Activated T-cell treated with anti-CD3 and anti-CD28 coated beads, Interleukin-2, amount 50 U/mL, for 24 hours (primary cell): ENCODE measurements at places on chromosomes 6 and 20.
A peak's percentile ranks its signal among the peaks of the same experiment; 100 is the strongest.

DNA sequence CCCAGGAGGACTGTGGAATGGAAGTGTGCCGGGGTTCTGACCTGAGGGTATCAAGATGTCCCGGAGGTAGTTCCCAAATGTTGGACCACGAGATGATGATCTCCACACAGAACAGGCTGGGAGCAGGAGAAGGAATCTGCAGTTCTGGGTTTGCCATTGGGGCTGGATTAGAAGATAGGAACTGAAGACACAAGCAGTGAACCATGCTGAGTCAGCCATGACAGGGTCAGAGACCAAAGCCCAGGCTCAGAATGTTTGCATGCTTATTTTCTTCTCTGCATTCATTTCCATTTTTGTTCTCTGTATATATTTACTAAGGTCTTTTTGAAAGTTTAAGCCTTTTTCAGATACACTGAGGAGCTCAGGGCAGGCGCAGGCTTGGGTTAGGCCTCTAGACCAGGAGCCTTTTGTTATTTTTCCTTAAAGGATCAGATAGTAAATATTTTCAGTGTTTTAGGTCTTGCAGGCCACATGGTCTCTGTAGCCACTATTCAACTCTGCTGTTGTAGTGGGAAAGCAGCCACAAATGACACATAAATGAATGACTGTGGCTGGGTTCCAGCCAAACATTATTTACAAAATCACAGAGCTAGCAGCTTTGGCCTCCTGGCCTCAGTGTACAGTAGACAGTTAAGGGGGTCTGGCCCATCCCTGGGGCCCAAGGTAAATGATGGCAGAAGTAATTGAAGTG lies 28.5 kb downstream of the SLC35D3 start:
- no peaks in the 10 kb centered on the region for H3K36me3 ChIP-seq
- H3K27ac ChIP-seq, result no peak overlapping the region
- peaks cover 16% of the 10 kb centered on the region for H3K27me3 ChIP-seq
- no peak overlapping the region for H3K4me3 ChIP-seq

- no peak for DNase-seq
- H3K27me3 ChIP-seq, result no peaks in the 10 kb centered on the region
- H3K4me3 ChIP-seq, result no peak overlapping the region
- H3K36me3 ChIP-seq, result no peaks in the 10 kb centered on the region
Observed at GRCh38 chr20:17806739-17807441, 107.1 kb downstream of the BANF2 start.

GRCh38 chr20:17449031-17449430 lies 82.1 kb downstream of the BFSP1 start:
- H3K27me3 ChIP-seq, result peaks cover 32% of the 10 kb centered on the region
- no peak overlapping the region for H3K4me3 ChIP-seq
- no peak overlapping the region for H3K27ac ChIP-seq
- H3K4me1 ChIP-seq, result no peaks in the 10 kb centered on the region

GRCh38 chr6:15200087-15200486 lies 45.8 kb upstream of the JARID2 start:
- no peak for DNase-seq
- no peaks in the 10 kb centered on the region for H3K4me1 ChIP-seq
- H3K36me3 ChIP-seq, result no peaks in the 10 kb centered on the region
- no peak overlapping the region for H3K4me3 ChIP-seq
- H3K27me3 ChIP-seq, result no peaks in the 10 kb centered on the region

- no peak overlapping the region for H3K27ac ChIP-seq
- H3K27me3 ChIP-seq, result peaks cover 28% of the 10 kb centered on the region
- no peaks in the 10 kb centered on the region for H3K4me1 ChIP-seq
- H3K36me3 ChIP-seq, result no peaks in the 10 kb centered on the region
Observed at GRCh38 chr20:48360342-48360975, 467.3 kb downstream of the PREX1 start.

GRCh38 chr6:30321692-30322388 lies 4.9 kb upstream of the TRIM39 start:
- H3K36me3 ChIP-seq, result peaks cover 80% of the 10 kb centered on the region
- H3K4me1 ChIP-seq, result peaks cover 75% of the 10 kb centered on the region
- peak overlapping the region; percentile 63 for H3K4me3 ChIP-seq
- H3K27ac ChIP-seq, result peak overlapping the region; percentile 87

DNA sequence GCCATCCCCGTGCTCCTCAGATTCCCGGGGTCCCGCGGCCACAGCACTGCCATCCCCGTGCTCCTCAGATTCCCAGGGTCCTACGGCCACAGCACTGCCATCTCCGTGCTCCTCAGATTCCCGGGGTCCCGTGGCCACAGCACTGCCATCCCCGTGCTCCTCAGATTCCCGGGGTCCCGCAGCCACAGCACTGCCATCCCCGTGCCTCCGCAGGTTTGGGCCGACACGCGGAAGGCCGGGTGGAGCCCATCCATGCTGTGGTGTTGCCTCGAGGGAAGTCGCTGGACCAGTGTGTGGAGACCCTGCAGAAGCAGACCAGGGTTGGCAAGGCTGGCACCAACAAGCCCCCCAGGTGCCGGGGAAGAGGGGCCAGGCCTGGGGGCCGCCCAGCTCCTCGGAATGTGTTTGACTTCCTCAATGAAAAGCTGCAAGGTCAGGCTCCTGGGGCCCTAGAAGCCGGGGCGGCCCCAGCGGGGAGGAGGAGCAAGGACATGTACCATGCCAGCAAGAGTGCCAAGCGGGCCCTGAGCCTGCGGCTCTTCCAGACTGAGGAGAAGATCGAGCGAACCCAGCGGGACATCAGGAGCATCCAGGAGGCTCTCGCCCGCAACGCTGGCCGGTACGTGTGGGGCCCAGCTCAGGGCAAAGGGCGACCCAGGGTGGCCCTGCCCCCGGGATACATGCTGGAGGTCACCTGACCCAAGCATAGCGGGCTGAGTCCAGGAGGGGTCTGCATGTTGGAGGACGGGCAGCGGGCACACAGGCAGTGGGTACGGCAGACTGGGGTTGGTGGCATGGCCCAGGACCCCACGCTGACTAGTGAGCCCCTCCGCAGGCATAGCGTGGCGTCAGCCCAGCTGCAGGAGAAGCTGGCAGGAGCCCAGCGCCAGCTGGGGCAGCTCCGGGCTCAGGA lies 1.3 kb upstream of the LIME1 start:
- H3K4me3 ChIP-seq, result no peak overlapping the region
- DNase-seq, result no peak
- no peaks in the 10 kb centered on the region for H3K27me3 ChIP-seq
- H3K4me1 ChIP-seq, result peaks cover 29% of the 10 kb centered on the region
- H3K27ac ChIP-seq, result peak overlapping the region; percentile 55
